Stimulated activated naive CD8-positive, alpha-beta T cell treated with anti-CD3 and anti-CD28 coated beads, Interleukin-15, Interleukin-2, amounts not matched to agents 100 U/mL and 50 U/mL, for 24 hours (primary cell): ENCODE measurements at places on chromosomes 2 and 18.

GRCh38 chr2:233460726-233461441, 105.7 kb downstream of the USP40 start:
- no peak for DNase-seq

- DNase-seq, result no peak
These were observed 390.6 kb upstream of the PKDCC start for GRCh38 chr2:41657226-41657625.

DNA sequence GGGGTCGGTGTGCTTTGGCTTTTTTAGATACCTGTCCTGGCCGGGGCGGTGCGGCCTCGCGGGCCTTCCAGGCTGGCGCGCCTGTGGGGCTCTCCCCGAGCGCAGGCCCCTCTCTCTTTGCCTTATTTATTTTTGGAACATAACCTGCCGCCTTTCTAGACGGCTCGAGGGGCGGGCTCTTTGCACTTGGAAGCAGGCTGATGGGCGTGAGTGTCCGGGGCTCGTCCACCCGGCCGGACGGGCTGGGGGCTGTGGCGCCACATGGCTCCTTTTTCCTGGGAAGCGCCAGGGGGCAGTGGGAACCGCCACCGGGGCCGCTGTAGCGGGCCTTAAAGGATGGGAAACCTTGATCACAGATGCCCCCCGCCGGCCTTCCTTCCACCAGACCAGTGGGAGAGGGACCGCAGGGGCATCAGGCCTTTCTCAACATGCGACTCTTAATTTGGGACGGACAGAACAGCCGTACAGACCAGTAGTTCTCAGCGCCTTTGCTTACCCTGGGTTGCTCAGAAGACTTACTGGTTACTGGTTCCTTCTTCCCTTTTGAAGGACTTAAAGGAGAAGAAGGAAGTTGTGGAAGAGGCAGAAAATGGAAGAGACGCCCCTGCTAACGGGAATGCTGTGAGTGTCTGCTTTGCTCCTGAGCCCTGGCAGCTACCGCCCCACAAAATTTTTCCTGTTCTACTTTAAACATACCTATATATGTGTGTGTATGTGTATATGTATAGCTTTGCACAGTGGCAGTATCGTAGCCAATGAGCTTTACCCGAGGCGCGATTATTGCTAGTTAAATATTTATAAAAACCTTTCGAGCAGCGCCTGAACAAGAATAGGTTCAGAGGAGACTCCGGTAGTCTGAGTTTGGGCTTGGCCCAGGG, 2.7 kb downstream of the PTMA start:
- peak; percentile 34 for DNase-seq

DNA sequence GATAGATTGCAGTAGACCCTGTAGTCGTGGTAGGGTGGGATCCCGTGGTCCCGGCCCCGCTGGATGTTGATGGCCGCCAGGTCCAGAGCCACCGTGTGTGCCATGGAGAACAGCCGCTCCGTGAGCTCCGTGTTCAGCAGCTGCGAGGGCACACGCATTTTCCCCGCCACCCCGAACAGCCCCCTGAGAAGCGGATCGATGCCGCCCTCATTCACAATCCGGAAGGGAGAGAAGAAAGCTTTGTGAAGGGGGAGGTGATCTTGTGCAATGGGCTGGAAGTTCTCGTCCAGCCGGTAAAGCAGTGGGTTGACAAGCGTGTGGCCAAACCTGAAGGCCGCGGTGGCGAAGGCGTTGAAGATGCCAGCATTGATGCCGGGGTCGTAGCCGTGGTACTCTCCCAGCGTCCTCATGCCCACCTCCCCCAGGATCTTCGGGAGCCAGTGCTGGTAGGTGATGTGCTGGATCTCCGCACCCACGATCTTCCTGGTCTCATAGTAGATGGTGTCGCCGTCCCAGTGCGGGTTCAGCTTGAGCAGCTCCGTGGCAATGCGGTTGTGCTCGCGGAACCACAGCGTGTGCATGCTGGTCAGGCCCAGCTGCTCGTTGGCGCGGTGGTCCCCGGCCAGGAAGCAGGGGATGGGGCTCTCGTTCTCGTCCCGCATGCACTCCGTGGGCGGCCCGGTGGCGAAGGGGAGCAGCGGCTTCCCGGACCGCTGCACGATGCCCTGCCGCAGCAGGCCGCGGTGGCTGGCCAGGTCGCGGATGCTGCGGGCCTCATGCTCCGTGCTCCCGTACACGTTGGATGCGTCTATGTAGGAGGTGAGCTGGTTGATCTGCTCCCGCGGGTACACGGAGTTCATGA, 95.8 kb downstream of the PXDN start:
- no peak for DNase-seq

- no peak for DNase-seq
These were observed 100.0 kb downstream of the BAZ2B start for GRCh38 chr2:159516241-159516758.

- no peak for DNase-seq
These were observed 226.3 kb downstream of the EIPR1 start for GRCh38 chr2:3151153-3151918.

DNA sequence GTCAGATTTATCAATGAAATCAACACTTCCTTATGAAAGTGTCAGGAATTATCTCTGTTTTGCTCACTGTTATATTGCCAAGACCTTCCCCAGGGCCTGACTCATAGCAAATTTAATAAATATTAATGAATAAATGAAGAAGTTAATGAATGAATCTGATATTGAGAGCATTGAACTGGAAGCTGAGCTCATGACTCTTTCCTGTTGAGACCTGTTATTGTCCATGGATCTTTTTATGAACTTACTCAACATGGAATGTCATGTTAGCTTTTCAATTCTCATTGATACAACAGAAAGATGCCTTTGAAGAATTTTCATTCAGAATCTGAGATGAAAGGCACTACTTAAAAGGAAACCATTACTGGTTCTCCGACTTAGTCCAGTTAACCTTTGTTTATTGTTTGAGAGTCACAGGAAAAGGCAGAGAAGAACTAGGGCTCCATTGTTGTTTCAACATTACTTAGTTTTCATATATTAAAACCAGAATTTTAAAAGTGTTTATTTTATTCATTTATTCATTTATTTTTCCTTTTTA, 90.4 kb upstream of the UNC80 start:
- no peak for DNase-seq

DNA sequence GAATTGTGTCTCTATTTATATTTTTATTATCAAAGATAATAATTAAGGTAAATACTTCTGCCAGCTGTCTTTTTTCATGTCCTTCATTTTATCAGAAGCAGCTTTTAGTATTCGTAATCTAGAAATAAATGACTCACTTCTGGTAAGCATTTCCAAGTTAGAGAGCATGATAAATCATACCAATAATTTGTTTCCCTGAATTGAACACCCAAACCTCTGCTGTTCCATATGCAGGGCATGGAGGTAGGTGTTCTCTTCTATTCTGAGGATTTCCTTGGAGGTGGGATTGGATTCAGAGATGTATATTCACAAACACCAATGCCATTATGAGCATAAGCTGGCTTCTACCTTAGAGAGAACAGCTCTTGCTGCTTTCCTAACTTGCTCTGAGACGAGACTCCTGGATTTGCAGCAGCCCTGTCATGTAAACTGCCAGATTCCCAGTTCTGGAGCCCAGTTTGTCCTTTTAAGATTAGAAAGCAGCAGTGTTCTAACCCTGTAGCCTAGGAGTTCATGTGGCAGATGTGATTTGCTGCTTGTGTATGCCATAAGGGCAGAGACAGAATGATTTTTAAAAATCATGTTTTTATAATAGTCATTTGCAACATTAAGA, 47.5 kb downstream of the SKA1 start:
- DNase-seq, result no peak

- DNase-seq, result no peak
These were observed 5.9 kb downstream of the NFATC1 start for GRCh38 chr18:79401494-79402208.

GRCh38 chr2:43007901-43008300, 215.5 kb upstream of the HAAO start:
- no peak for DNase-seq

GRCh38 chr18:48541747-48542400, 3.0 kb downstream of the CTIF start:
- DNase-seq, result no peak
